Activated naive CD4-positive, alpha-beta T cell treated with anti-CD3 and anti-CD28 coated beads, Interleukin-2, amount 50 U/mL, for 16 hours (primary cell): ENCODE measurements at places on chromosomes 11 and 22.

GRCh38 chr22:37647928-37648327, 8.5 kb downstream of the SH3BP1 start:
- DNase-seq: no peak

DNA sequence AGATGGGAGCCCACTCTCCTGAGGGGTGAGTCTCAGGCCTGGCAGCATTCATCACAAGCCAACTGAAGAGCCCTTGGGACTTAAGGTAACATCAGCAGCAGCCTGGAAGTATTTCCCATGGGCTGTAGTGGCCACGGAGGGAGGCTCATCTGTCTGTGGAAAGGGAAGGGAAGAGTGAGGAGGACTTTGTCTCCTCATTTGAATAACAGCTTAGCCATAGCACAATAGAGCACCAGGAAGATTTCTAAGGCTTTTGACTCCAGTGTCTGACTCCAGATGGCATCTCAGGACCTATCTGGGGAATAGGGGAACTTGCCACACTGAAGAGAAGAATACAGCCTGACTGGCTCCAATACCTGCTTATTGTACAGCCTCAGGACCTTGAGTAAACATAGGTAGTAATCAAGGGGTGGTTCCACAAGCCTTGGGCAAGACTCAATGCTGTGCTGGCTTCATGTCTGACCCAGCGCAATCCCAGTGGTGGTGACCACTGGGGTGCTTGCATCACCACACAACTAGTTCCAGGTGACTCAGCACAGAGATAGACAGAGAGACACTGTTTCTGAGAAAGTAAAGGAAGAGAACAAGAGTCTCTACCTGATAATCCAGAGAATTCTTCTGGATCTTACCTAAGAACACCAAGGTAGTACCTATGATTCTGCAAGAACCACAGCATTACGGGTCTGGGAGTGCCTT, 510.5 kb upstream of the CCDC179 start:
- no peak for DNase-seq

- peak; percentile 32 for DNase-seq
Observed at GRCh38 chr11:8267831-8268529, 4.3 kb upstream of the LMO1 start.

- no peak for DNase-seq
Observed at GRCh38 chr11:115221461-115222069, 282.6 kb downstream of the CADM1 start.

- DNase-seq: no peak
Observed at GRCh38 chr11:73259406-73260126, 12.6 kb upstream of the P2RY6 start.

DNA sequence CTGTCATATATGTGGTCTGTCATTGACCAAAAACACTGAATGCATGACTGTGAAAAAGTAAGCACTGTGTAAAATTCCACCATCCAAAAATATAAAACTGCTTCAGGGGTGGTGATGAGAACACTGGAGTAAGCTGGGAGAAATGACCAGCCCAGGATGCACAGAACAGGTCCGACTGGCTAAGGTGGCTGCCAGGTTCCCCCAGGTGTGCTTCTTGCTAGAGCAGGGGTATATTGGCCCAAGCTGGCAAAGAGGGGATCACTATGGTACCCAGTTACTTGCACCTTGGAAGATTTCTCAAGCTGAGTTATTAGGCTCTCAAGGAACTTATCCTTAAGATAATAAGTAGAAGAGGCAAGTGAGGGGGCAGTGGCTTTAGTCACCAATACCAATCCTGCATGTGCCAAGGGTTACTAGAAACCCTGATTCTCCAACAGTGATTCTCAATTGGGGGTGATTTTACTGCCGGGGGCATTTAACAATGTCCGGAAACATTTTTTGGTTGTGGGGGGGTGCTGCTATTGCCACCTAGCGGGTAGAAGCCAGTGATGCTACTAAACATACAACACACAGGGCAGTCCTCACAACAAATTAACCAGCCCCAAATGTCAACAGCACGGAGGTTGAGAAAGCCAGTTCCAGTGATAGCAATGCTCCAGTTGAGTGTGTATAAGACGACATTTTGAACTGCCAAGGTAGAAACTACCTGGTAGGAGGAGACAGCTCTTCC, 15.7 kb downstream of the SNU13 start:
- no peak for DNase-seq

DNA sequence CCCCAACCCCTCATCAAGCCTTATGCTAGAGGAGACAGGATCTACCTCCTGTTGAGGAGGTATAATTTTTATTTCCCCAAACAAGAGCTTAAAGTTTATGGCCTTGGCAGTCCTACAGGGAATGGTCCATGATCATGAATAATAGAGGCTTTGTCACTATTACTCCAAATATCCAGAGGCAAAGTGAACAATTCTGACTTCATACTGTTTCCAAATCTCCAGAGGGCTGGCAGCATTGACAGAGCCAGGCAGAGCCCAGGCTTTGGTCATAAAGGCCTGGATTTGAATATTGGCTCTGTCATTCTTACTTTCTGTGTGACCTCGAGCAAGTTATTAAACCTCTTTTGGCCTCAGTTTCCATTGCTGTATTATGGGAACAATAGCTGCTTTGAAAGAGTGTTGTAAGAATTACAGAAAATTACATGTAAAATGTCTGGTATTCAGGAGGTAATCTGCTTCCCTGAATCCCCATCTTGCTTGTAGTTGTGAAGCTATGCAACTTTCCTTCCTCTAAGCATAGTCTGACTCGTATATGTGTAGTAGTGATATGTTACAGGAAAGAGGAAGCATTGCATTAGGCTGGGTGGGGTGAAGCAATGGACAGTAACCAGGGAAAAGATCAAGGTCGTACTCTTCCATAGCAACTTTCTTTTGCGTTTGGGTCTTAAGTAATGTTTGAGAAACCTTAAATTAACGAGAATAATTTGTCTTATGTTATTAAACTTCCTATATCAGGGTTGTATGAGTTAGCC, 88.8 kb downstream of the CD44 start:
- no peak for DNase-seq

- no peak for DNase-seq
Observed at GRCh38 chr11:27313157-27313821, 49.7 kb downstream of the CCDC34 start.

DNA sequence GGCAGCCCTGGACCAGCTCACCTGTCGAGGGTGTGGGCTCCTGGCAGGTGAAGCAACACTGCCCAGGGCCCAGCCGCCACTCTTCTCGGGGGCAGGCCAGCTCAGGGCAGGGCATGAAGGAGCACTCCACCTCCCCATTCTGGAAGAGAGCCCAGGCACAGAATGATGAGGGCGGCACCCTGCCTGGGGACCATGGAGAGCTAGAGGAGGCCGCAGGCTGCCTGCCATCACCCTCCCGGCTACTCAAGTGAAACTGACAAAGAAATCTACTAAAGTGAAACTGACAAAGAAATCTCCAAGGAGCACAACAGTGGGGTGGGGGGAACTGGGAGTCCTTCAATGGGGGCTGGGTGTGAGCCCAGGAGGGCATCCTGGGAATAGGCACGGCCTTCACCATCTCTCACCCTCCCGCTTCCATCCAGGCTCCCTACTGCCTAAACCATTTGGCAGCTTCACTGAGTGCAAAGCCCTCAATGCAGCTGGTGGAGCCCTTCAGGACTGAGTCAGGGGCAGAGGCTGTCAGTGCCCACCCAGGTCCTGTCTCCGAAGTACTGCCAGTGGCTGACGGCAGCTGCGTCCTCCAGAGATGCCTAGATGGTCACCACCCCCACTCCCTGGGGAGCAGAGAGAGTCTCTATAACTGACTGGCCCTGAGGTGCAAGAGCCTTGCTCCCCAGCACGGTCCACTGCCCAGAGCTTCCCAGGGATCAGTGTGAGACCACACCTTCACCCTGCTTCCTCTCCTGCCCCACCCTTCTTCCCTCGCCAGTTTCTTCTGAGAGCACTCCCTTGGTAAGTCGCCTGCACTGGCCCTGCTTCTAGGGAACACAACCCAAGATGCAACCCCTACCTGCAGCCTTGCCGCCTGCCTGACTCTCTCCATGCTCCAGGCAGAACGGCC, 21.7 kb downstream of the VWCE start:
- no peak for DNase-seq

DNA sequence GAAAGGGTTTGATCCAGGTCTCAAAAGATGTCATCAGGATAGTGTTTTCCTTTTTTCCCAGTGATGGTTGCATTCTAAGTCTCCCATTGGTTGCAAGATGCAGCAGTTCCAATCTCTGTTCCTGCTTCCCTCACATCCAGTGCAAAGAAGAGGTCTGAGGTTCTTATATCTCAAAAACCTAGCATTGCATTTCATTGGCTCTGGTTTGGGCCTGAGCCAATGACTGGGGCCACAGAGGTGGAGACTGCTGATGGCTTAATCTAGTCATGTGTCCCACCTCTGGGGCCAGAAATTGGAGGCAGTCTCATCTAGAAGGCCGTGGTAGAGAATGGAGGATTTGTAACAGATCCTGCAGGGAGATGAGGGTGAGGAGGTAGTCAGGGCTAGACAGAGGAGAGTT, 13.2 kb upstream of the MICAL2 start:
- DNase-seq: no peak

DNA sequence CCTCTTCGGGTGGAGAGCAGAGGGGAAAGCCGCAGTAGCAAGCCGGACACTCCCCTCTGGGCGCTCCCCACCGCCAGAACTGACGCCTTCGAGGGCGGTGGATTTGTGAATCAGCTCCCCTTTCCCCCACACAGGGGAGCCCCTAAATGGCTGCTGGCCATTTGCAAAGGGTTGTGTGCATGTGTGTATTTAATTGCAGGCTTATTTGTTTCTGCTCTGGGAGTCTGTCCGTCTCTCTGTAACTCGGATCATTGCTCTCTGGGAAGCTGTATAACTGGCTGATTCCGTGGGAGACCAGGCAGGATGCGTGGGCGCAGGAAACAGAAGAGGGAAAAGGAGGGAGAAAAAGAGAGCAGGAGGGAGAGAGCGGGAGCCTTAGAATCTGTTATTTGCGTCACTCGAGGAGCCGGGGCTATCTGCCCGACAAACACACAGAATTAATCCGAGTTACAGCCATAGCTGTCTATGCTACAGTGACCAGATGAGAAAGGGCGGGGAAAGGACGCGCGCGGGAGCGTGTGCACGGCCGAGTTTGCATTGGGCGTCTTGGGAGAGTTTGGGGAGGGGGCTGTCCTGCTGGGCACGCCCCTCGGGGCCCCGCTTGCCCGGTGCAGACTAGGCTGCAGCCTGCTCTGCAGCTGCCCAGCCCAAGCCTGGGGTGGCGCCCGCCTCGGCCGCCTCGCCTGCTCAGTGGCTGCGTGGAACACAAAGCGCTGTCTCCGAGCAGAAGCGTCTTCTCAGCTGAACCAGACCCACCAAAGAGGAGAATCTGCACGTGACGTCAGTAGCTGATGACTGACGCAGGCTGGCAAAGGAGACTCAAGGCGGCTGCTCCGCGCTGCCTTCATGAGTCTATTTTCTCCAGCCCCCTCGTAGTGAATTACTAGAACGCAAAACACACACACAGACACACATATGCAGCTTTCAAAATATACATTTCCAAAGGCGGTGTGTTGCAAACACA, 105.3 kb upstream of the HSD17B12 start:
- no peak for DNase-seq

- DNase-seq: no peak
Observed at GRCh38 chr11:110379261-110379660, 50.5 kb upstream of the FDX1 start.

DNA sequence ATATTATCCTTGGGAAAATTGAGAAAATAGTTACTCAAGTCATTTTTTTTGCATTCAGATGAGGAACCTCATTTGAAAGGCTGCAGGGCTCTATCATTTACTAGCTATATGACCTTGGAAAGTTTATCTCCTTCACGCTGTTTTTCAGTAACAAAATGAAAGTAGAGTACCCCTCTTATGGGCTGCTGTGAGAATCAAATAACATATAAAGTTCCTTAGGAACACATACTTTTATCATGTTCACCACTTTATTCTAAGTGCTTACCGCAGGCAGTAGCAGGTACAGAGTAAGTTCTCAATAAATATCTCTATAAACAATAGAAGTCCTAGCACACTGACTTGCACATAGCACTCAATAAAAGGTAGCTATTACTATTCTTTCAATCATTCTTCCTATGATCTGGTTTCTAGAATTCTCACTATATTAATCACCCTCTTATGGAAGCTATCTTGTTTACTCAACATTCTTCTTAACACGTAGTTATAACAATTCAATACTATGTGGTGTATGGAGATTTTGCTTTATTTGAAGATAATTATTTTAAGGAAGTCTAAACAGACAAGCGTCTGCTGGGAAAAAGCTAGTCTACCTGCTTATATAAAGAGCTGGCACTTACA, 1.9 kb downstream of the C11orf71 start:
- no peak for DNase-seq

- no peak for DNase-seq
Observed at GRCh38 chr11:126082251-126083109, 19.8 kb upstream of the CDON start.

DNA sequence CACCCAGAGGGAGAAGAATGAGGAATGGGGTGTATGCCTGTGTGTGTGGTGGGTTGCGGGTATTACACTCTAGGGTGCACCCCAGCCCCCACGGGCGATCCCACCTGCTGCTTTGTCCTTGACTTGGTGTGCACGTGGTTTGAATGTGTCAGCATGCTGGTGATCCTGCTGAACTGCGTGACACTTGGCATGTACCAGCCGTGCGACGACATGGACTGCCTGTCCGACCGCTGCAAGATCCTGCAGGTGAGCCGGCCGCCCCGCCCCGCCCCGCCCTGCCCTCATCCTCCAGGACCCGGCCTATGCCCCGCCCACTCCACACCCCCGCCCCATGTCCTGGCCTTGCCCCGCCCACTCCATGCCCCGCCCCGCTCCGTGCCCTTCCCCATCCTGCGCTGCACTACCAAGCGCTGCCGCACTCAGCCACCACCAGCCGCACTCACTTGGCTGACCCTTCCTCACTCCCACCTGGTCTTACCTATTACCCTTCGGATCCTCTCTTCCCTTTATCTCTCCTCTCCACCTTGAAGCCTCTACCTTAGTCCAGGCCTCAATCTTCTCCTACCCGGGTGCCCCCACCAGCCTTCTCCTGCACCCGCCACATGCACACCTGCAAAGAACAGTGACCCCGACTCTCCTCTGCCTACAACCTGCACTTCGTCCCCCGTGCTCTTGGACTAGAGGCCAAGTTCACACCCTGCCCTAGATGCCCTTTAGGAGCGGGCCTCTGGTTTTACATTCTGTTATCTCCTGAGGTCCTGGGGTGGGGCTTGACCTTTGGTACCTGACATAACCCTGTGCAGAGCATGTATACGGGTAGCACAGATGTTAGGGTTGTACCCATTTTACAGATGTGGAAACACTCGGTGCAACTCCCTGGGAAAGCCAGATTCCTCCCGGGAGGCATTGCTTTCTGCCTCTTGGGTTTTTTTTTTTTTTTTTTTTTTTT, 27.7 kb downstream of the CACNA1I start:
- DNase-seq: peak; percentile 79

DNA sequence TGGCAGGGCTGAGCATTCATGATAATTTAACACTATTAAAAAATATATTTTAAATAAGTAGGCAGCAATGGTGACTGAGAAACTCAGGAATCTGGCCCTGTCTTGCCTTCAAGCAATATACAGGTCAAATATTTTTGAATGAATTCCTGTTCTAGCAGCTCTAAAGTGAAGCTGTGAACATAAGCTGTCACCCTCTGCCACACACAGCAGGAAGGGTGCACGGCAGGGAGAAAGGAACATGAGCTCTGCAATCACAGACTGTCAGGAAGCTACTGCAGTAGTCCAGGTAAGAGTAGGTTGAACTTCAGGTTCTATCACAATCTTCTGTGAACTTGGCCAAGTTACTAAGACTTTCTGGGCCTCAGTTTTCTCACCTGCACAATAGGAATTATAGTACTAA, 114.8 kb downstream of the SERGEF start:
- no peak for DNase-seq
